CD8-positive, alpha-beta T cell (primary cell): ENCODE measurements at places on chromosomes 4 and X.

DNA sequence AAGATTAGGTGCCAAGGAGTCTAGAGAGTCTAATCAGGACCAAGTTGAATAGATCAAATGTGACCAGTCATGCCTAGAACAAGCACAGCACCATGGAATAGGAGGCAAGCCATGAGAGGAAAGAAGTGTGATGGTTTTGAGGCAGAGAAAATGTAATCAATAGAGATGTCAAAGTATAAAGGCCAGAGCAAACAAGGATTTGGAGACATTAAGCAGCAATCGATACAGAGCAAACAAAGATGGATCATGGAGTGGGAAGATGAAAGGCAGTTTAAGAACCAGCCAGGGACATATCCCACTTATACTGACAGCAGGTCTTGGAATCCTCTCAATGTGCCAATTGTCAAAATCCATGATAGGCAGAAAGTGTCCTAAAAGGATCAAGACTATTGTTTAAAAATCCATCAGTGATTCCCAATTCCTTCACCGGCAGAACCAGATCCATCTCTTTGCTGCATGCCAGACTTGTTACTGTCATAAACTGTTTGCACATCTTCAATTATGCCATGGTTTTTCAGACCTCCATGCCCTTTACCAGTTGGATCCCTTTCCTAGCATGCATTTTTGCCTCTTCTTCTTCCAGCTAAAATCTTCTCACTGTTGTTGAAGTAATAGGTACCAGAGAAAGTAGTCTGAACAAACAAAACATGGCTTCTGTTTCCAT, 520.7 kb upstream of the ARX start:
- DNase-seq, result no peak

DNA sequence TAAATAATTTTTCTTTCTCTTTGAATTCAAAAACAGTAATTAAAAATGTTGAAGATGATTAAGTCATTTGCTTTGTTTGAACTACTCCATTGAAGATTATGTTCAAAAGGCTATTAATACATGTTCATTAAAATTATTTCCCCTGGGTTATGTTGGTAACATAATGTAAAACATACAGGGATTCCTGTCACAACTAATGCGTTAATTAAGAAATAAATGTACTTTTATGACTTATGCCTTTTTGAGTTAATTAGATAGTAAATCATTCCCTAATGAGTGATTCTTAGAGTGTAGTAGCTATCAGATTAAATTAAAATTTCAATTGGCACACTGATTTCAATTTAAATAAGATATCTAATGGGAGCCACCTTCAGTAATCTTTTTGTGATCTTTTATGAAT, 549.1 kb downstream of the ANKRD50 start:
- no peak for DNase-seq

GRCh38 chr4:110484767-110485166, 8.8 kb downstream of the ENPEP start:
- no peak for DNase-seq

DNA sequence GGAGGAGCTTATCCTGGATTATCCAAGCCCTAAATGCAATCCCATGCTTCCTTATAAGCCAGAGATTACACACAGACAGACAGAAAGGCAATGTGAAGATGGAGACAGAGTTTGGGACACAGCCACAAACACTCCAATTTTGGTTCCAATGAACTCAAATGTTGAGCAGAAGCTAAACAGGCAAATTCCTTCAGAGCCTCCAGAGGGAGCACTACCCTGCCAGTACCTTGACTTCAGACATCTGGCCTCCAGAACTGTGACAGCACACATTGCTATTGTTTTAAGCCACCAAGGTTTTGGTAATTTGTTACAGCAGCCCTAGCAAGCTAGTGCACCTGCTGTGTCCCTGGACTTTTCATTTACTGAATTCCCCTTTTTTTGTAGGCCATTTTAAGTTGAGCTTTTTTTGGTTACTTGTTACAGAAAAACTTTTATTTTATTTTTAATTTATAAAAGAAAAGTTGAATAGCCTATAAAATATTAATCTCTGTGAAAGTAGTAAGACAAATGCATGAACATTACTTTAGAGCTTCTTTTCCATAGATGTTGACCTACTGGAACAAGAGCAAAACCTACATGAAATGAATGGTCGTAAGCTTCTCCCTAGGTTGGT, 33.4 kb upstream of the SRD5A3 start:
- no peak for DNase-seq

DNA sequence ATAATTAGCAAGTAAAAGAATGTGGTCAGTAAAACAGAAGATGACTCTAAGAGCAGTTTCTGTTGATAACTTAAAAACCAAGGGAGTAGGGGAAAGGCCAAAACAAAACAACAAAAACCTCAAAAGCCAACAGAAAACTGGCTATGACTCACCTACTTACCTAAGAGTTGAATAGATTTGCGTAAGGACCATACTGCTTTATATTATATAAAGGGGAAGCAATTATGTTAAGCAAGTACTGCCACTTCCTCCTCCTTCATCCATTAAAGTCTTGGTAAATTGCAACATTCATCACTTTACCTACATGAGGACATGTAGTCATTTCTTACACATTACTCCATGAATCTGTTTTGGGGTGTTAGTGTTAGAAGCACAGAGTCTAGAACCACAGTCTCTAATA, 85.9 kb upstream of the FAM47A start:
- DNase-seq, result no peak

DNA sequence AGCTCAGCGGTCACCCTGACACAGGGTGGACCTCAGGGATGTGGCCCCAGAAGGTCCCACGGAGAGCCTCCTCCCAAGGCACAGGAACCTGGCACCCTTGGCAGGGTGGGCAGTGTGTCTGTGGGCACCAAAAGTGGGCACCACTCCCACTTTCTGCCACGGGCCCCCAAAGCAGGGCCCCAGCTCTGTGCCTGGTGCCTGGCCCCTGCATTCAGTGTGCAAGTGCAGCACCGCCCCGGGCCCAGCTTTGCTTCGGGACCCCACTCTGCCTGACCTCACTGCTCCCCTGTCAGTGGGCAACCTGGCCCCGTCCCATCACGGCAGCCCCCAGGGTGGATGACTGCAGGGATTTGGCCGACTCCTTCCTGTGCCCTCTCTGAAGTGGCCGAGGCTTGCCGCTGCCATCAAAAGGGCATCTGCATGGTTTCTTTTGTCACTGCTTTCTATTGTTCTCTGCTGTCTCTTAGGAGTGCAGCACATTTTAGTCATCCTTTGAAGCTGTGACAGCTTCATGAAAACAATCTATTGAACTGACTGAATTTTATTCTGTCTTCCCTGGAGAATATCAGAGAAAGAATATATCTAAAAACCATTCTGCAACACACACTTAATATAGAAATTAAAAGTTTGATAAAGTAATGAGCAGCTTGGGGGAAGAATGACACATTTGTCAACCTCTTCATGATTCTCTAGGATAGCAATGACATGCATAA, 302.4 kb downstream of the FAM47B start:
- DNase-seq, result no peak

GRCh38 chr4:70706516-70706915, 15.2 kb upstream of the RUFY3 start:
- DNase-seq, result no peak

- DNase-seq, result no peak
These were observed 23.4 kb downstream of the ACOX3 start for GRCh38 chr4:8417071-8417614.

DNA sequence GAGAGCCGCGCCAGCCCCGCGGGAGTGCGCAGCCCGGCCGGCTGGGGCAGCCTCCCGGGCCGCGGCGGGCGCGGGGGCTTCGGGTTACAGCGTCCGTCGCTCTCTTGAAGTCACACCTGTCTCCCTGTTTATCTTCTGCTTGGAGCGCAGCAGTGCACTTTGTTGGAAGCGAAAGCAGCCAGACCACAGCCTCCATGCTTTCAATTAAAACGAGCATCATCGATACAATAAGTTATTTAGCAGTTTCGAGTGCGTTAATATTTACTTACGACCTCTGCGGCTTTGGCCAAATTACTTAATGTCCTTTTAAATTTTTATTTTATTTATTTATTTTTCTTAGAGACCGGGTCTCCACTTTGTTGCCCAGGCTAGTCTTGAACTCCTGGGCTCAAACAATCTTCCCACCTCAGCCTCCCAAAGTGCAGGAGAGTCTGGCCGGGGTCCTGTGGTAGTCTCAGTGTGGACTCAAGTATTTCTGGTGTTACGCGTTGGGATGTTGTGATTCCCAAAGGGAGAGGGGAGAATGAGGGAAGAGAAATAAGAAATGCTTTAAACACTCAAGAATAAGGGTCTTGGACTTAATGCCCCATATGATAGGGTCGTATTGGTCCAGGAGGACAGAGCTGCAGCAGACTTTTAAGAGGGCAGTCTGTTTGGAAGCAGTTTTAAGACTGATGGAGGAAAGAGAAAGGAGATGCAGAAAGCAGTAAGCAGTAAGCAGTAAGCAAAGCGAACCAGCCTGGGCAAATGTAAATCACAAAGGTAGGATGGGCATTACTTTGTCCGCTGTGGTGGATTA, 504 bp upstream of the PDLIM3 start:
- DNase-seq, result no peak

DNA sequence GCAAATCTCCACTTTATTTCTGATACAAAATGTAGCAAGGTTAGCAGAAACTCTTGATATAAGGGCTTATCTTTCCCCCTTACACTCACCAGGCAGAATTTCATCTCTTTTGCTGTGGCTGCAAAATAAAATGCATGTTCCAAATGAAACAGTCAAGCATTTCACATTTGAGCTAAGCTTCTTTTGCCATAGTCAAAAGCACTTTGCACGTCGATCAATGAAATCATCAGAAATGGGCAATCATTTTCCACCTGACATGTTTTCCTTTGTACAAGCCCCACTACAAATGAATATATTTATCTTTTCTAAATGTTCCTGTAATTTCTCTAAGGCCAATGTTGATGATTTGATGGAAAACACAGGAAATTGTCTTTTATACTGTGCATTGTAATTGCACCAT, 178.4 kb downstream of the ANKRD50 start:
- DNase-seq, result no peak

DNA sequence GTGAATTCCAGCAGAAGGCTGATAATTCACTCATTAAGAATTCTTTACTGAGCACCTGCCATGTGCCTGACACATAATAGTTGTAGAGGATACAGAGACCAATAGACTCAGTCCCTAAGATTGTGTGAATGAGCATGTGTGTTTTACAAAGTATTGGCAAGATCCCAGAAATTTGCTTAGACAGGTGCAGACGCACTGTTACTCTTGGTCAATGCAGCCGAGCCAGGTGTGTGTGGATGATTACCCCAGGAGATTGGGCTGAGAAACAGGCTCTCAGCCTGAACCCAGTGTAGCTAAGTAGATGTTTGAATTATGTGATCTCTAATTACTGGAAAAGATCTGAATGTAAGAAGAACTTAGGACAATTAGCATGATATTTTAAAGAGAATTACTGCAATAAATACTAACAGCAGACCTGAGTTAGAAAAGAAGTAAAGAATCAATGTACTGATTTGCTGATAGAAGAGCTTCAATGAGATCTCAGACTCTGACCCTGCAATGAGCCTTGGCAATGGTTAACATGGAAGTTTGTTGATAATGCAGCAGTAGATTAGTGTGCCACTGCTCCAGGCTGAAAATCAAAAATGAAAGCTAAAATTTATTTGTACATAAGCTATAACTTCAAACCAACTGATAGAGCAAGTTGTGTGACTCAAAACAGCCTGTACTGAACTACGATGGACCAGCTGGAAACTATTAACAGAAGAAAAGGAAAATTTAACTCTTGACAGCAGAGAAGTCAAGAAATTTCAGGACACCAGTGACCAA, 32.2 kb upstream of the NDST4 start:
- no peak for DNase-seq

DNA sequence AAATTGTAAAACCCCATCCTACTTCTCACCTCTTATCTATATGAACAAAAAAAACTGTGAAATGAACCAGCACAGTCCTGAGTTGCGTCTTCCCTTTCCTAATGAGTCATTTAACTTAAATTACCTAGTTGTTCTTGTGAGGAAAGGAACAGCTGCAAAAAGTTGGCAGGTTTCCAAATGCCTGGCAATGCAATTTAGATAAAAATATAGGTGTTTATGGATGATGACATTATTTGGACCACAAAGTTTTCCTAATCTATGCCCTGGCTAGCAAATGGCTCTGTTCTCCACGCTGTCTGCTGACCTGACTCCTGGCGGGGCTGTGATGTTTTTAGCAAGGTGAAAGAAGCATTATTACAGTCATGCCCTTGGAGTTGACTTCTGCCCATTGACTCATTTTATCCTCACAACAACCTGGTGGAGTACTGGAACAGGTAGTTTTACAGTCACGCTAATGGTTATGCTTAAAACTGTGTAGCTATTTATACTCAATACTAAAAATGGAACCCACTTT, 29.8 kb upstream of the RELL1 start:
- DNase-seq, result no peak

DNA sequence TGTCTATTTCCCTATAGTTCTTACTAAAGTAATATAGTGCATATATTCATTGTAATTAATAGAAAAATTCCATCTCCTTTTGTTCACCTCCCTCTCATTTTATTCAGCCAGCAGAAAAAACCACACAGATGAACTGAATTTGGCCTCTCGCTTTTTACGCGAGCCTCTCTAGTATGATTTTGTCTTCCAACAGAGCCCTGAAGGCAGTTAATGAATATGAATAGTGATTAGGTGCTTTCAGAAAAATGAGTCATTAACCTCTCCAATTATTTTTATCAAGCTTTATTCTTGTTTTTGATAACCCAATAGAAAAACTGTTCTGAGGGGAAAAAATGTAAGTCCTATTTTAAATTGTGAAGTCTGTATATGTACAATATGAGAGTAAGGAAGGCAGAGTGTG, 74.1 kb downstream of the ZAR1 start:
- no peak for DNase-seq

DNA sequence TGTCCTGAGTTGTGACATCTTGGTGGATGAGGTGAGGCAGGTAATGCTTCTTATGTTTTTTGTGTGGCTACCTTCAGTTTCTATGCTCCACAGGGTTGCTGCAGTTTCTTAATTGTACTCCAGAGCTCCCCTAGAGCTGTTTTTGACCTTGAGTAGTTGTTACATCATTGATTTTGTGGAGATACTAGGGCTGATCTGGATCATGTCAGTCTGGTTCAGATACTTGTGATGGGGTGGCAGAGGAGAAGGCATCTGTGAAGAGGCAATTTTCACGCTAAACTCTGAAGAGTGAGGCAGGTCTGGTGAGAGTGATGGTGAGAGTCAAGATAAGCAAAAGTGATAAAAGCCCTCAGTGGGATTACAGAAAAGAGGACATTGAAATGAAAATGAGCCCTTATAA, 1180.2 kb downstream of the RAPGEF2 start:
- DNase-seq, result no peak

DNA sequence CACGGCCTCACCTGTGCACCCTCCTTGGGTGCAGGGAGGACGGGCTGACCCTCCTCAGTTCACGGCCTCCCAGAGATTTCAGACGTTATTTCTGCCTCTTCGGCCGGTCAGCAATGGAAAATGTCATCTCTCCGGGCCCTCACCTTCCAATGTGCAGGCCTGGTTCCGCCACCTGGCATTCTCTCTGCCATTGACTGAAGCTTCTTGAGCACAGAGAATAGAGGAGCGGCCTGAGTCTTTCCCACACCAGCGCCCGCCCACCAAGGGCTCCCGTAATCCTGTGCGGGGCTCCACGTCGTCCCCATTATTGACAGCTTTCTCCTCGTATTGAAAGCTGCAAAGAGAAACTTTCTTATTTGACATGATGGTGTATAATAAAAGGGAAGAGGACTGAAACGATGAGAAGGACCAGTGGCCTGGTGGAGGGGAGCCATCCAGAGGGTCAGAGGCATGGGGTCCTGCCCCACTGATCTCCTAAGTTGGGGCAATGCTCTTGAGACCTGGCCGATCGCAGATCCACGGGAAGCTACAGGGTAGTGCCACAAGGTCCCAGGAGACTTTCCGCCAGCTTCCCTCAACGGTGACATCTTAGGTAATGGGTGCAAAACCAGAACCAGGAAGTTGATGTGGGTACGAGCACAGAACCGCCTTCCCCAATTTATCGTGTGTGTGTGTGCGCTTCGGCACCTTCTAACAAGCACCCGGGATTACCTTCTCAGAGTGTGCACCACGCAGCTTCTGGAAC, 20.6 kb downstream of the HTRA3 start:
- no peak for DNase-seq
